ENCODE measurements at places on chromosomes 16 and 17.

GRCh38 chr16:51500306-51500705, 349.2 kb upstream of the SALL1 start:
- no peak for DNase-seq

DNA sequence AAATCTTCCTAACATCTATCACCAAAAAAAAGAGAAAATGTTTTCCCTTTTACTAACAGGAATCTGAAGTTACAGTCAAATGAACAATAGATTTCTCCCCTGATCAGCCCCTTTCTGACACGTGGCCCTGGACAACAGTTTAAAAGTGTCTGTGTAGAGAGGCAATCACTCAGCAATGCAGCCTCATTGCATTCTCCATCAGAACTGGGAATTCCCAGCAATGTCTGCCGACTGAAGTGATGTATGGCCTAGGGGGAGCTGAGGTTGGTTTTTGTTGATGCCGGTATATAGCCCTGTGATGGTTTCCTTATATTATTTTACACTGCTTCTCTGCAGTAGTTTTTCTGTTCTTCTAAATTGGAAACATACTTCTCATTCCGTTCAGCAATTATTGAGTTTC, 904.3 kb upstream of the CDH8 start:
- no peak for DNase-seq

DNA sequence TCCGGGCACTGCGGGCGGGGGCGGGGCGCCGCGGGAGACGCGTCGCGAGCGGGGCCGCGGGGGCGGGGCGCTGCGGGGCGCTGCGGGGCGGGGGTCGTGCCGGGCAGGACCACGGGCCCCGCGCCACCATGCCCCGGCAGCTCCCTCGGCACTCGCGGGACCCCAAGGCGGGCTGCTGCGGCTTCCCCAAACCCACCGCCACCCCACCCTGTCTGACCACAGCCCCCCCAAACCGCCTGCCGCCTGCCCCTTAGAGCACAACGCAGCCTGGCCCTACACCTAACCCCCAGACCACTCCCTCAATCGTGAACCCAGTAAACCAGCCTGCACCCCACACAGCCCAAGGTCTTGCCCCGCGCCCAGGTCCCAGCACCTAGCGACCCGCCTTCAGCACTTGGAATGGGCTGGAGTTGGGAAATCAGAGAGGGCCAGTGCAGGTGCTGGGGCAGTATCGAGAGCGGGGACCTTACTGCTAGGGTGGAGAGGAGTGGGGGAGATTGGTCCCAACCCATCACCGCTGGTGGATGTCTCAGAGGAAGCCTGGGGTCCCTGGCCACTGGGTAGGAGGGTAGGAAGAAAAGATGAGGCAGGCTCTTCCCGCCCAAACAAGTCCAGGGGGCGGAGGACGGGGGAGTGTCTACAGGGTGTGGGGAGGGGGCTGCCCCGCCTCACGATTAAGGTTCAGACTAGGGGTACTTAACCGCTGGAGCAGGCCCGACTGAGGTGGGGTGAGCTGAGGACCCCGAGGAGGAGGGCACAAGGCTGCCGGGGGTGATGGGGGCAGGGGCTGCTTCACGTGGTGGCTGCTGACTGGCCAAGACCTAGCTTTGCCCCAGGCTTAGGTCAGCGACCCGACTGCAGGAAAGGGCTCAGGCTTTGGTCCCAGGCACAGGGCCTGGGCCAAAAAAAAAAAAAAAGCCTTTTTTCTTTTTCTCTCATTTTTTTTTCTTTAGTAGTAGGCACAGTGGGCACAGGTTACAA, 539 bp upstream of the VAMP2 start:
- DNase-seq, result no peak

DNA sequence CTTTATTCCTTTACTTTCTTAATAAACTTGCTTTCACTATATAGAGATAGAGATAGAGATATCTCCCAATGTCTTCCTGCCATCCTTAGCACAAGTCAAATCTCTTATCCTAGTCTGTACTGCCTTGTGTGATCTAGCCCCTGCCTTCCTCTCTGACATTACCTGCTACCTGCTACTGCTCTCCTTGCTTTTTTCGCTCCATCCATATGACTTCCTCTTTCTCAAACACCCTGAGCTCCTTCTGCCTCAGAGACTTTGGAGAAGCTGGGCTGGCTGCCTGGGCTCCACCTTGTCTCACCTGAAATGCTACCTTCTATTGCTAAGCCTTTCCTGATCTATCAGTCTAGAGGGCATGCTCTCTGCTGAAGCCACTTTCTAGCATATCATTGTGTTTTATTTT, 24.7 kb upstream of the WSB1 start:
- DNase-seq, result no peak

DNA sequence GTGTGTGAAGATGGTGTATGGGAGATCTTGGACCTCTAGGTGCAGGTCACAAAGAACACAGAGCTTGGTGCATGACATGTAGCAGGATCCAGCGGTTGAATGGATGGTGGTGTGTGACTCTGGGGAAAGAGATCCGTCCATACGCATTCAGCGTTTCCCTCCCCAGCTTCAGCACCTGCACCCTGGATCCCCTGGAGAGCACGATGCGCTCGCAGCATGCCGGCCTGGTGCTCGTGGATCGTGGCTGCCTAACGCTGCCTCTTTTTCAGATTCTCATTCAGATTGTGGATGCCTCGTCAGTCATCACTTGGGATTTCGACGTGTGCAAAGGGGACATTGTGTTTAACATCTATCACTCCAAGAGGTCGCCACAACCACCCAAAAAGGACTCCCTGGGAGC, 70.9 kb downstream of the SEC14L1 start:
- DNase-seq, result no peak

- DNase-seq, result peak; percentile 88
Observed at GRCh38 chr17:76562734-76563148, 22.9 kb downstream of the PRCD start.

- DNase-seq, result peak; percentile 41
Observed at GRCh38 chr16:66898207-66898606, 17.9 kb downstream of the PDP2 start.

DNA sequence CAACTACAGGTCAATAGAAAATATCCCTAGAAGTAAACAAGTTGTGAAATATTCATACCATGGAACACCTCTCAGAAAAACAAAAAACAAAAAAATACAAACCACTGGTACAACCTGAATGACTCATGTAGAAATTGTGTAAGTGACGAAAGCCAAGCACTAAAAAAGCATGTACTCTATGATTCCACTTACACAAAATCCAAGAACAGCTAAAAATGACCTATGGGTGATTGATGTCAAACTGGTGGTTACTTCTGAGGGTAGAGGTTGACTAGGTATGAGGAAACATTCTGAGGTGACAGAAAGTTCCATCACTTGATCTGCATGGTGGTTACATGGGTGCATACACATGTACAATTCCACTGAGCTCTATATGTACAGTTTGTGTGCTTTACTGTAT, 31.1 kb downstream of the DHRS7C start:
- no peak for DNase-seq

DNA sequence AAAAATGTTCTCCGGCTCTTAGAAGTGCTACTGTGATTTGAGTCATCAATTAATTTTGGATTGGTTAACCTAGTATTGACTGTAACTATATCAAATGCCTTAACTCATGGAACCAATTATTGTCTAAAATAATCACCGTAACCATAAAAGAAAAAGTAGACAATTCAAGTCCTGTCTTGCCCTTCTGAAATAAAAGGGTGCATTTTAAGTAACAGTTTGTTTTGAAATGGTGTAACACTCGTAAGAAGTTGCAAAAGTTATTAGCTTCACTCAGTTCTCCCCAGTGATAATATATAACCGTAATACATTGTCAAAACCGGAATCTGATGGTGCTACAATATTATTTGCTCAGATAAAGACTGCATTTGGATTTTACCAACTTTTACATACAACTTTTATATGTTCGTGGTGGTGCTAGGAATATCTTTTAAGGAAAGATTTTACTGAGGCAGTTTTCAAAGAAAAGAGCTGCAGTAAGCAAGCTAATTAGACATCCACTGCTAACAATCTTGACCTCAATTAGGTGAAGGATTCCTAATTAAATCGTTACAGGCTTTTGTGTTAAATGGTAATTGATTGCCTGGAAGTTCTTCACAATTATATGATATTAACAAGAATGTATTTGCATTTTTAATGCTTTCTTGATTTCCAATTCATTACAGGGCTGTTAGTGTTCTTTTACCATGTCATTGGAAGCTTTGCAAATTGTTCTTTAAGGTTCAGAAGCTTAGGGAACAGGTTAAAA, 413.1 kb upstream of the MON1B start:
- no peak for DNase-seq

DNA sequence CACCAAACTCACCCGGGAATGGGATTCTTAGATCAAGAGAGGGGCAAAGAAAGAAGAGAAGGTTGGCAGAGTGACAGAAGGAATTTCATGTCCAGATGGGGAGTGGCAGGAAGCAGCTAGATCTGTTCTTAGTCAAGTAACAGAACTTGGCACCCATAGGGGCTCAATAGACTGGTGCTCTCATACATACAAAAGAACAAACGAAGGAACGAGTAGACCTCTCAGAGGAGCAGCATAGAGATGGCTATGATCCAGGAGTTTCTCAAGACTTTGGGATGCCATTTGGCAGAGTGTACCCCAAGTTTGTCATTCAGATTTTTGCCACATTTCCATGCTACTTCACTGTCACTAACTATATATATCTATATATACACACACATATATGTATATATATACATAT, 47.9 kb downstream of the GINS3 start:
- no peak for DNase-seq

GRCh38 chr17:71180801-71181385, 939.9 kb upstream of the SOX9 start:
- peak; percentile 58 for DNase-seq

DNA sequence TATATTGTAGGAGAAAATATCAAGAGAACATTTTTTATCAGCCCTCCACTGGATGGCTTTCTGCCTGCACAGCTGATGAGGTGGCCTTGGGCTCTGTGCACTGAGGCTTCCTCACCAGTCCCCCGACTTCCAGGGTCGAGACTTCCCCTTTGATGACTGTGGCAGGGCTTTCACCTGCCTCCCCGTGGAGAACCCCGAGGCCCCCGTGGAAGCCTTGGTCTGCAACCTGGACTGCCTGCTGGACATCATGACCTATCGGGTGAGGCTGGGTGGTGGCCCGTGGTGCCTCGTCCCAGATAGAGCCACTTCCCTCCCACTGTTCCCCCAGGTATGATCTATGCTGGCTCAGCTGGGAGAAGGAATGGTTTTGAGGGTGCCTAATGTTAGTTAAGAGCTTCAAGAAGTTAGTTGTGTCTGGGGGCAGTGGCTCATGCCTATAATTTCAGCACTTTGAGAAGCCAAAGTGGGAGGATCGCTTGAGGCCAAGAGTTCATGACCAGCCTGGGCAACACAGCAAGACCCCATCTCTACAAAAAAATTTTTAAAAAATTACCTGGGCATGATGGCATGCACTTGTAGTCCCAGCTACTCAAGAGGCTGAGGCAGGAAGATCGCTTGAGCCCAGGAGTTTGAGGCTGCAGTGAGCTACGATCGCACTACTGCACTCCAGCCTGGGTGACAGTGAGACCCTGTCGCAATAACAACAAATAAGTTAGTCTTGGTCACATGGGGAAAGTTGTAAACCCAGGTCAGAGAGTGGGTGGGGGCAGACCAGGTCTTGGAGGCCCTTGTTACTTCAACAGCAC, 11.8 kb downstream of the FCSK start:
- no peak for DNase-seq

DNA sequence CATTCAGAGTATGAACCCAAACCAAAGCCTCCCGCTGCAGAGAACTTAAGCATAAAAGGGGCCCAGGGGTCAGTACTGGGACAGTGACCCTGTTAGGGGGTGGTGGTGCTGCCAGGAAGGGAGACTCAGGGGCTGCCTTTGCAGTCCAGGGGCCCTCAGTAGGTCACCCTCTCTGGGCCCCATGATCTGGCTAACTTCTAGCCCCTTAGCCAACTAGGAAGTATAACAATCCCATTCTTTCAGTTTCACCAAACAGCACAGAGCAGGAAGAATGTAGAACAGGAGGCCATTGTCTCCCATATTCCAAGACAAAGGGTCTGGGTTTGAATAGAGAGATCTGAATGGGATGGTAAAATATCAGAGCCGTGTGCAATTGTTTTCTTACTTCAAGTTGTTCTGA, 378.6 kb upstream of the C16orf82 start:
- no peak for DNase-seq

- no peak for DNase-seq
Observed at GRCh38 chr17:8563981-8564602, 66.4 kb downstream of the MYH10 start.

DNA sequence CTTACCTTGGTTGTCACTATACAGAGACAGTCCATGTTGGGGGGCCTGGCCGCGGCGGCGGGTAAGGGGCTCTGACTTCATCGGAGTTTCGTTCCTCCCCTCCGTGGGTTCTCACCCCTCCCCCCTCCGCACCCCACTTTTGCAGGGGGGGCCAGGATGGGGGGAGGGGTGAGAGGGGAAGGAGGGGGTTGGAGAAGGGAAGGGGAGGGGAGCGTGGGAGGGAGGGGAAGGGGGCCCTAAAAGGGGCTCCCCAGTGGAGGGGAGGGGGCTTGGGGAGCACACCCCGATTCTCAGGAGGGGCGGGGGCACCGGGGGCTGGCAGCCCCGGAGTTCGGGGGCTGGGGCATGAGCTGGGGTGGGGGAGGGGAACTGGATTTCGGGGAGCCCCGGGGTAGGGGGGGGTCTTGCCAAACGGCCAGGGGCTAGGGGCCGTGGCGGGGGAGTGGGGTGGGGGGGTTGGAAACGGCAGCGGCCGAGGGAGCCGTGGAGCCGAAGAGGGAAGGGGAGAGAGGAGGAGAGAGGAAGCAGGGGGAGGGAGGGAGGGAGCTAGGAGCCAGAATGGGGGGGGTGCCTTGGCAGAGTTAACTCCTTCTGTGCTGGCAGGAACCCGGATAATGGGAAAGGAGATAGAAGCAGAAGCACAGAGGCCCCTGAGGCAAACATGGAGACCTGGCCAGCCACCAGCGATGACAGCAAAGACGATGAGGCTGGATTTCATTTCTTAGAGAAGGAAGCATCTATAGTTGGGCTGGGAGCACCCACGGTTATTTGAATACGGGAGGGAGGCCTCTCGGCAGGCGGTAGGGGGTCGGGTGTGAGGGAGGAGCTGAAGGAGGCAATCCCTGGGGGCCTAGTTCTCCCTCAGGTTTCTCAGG, 2.3 kb downstream of the DLG4 start:
- DNase-seq, result no peak

DNA sequence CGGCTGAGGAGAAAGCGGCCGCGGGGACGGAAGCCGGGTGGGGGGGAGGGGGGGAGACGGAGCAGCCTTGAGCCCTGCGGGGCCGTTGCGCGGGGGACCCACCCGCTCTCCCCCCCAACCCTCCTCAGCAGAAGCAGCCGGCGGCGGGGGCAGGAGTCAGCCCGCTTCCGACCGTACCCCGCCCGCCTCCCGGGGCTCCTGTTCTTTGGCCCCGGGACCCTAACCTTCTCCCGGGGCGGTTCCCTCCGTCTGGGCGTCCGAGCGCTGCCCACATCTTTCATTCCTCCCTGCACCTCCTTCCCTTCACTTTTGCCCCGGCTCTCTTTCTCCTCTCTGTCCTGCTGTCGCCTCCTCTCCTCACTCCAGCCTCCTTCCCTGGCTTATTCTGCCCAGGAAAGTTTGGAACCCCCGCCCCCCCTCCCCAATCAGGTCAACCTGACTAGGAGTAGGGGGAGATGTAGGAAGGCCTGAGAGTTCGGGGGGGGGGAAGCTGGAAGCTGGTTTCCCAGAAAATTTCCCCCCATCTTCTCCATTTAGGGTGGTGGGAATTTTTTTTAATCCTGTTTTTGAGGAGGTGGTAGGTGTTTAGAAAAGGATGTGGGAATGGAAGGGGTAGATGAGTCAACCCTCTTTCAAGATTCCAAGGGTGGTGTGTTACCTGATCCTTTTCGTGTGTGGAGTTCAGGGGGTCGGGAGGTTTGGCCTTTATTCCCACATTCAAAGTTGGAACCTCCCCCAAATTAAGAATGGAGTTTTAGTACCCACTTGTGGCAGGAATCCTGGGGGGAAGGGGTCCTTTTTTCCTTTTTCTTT, 427 bp upstream of the NLK start:
- no peak for DNase-seq

GRCh38 chr17:48570325-48571023, 7.7 kb downstream of the HOXB4 start:
- DNase-seq, result no peak
